ENCODE measurements at places on chromosomes 3 and 15.

DNA sequence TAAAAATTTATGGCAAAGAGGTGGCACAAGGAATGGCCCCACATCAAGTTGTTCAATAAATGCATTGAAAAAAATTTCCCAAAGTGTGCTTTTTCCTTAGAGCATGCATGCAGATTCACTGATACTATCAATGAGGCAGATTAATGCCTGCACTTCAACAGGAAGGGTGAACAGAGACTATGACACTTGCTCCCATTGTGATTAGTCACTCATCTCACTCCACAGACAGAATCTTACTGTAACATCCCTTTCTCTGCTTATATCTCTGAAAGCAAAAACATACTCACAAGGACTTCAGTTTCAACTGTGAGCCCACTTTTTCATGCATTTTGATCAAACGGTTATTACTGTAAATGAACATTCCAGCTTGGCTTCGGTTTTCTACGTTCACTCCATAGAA is 60.9 kb downstream of the MORC1 start:
- DNase-seq = no peak

DNA sequence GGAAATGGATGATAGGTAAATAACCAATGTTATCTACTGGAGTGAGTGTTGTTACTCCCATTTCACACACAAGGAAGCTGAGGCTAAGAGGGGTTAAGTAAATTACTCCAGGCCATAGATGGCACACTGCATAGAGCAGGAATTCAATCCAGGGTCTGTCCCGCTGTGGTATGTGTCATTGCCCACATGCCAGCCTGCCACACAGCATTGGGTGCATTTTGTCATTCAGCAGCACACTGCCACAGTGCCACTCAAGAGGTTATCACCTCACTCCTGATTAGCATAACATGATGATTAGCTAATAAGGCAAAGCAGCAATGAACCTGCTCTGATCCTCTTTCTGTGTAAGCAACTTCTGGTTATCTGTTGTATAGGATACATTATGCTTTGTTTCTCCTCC is 157.4 kb upstream of the CTNNB1 start:
- no peak for DNase-seq

GRCh38 chr3:55501905-55502304 is 14.8 kb upstream of the WNT5A start:
- no peak for DNase-seq

GRCh38 chr3:113551820-113552219 is 19.5 kb downstream of the SIDT1 start:
- DNase-seq = no peak

GRCh38 chr15:94453227-94453988 is 222.0 kb downstream of the MCTP2 start:
- no peak for DNase-seq

GRCh38 chr15:55588070-55588814 is at the start of gene PYGO1:
PYGO1 (minus strand) TSS chr15:55588345; CDS start chr15:55587883, 462 bp downstream.
- peak; percentile 45 for DNase-seq

DNA sequence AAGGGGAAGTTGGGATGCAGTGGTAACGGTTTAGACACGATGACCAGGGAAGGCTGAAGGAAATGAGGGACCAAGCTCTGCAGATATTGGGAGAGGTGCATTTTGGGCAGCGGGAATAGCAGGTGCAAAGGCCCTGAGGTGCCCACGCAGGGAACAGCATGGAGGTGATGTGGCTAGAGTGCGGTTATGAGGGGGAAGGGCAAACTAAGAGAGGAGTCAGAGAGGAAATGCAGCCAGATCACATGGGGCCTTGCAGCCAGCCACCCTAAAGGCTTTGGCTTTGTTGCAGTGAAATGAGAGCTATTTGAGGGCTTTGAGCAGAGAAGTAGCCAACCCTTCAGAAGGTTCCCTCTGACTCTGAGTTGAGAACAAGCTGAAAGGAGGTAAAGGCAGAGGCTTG is 2.6 kb downstream of the SPATA12 start:
- DNase-seq = no peak

DNA sequence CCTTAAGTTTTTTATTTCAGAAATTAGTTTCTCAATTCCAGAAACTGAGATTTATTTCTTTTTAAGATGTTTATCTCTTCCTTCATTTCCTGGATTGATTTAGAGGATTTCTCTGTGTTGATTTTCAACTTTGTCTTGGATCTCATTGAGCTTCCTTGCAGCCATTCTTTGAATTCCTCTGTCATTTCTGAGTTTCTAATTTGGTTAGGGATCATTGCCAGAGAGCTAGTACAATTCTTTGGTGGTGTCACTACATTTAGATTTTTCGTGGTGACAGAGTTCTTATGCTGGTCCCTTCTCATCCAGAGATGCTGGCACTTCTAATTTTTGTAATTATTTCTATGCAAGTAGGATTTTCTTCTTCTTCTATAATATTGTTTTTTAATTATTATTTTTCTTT is 691.1 kb upstream of the NAALADL2 start:
- no peak for DNase-seq

DNA sequence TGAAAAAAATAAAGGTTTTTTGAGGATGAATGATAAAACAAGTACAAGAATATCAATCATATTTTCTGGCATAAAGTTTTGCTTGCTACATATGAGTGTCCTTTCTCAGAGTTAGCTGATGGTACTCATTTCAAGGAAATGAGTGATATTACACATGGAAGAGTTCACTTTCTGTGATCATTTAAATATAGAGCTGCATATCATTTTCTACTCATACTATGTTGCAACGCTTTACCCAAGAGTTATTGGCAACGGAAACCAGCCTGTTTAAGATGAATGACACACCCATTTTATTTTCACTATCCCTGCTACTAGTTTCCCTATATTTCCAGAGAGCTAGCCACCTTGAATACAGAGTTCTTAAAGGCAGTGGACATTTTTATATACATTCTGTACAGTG is 35.4 kb upstream of the RBMS3 start:
- no peak for DNase-seq

DNA sequence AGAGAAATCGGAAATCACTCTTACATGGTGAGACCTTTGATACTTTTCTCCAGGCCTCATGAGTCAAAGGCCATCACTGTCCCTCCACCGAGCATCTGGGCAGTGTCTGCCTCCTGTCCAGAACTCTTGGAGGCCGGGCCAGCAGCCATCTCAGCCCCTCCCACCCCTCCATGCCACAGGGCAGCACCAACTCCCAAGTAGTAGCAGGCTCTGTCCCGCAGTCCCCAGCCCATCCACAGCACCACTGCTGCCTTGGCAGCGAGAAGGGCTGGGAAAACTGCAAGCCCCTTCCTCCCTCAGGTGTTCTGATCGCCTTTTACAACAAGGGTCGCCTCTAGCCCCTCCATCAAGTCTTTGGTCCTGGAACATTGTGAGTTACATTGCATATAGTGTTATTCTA is 5.5 kb downstream of the LYSMD4 start:
- DNase-seq = no peak

GRCh38 chr3:98699132-98699531 is 64.0 kb upstream of the ST3GAL6 start:
- DNase-seq = no peak

DNA sequence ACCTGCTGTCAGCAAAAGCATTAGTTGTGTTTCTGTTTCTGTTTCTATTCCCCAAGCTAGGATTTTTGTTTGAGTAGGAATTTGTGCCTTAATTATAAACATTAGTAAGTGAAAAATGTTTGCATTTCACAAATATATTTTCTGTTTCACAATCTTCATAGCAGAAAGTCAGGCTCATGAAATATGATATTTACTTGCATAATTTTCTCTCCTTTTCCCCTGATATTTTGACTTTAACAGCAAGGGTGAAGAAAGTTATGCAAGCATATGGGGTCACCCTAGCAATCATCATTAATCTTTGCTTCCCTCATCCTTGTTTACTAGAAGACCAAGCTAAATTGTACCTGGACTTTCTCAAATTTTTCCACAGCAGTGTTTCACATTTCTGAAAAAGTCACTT is 140.3 kb upstream of the SEMA6D start:
- no peak for DNase-seq

GRCh38 chr3:43926055-43926454 is 235.3 kb downstream of the ABHD5 start:
- no peak for DNase-seq

DNA sequence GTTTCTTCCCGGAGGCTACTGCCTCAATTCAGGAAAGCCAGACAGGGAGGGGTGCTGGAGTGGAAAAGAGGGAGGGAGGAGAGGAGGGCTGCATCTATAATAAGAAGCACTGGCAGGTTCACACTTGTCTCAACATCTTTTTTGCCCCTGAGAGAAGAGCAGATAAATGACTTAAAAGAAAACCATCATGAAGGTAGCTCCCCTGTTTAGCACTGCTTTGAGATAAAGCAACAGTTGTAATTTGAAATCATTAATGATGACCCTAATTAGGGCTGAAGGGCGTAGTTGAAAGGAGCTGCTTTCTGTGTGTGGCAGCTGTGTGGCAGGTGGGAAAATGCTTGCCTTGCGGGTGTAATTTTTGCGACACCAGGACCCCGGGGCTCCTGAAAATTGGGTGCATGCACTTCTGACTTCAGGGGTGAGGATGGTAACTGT is 222.8 kb upstream of the IL12A start:
- DNase-seq = no peak

Measured in activated T-cell treated with anti-CD3 and anti-CD28 coated beads, Interleukin-2, amount 50 U/mL, for 1 hour (primary cell).